H1 (cell line): ENCODE measurements at places on chromosomes 7 and 10. TPM values are rescaled to one million over a fixed set of nuclear protein-coding genes. Genes with fewer than 3 reads are reported as not detected.

DNA sequence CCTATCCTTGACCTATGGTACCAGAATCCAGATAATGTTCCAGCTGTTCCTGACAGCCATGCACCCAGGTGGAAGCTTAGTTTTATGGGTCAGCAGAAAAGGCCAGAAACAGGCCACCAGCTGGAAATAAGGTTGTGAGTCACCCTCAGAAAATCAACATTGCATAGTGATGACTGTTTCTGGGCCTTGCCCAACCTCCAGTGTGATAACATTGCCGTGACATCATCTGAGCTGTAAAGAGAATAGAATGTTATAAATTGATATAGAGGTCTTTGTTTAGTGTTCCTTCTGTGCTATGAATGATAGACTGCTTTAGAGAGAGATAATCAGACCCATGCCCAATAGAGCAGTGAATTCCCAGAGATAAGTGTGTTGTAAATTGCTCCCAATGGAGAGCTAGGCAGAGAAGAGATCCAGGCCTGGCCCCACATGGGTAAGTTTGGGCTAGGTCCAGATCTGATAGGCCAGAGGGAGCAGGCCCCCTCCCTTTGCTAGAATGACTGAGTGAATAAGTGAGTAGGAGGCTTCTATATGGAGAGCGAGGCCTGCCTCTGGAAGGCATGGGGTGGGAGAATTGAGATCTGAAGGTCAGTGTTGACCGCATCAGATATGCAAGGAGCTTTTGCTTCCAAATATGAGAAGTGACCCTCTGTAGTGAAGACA, 14.2 kb upstream of the HPS1 start:
- H3K4me3 ChIP-seq = no peak overlapping the region
- H3K36me3 ChIP-seq = no peaks in the 10 kb centered on the region
- H3K27ac ChIP-seq = no peak overlapping the region
- DNase-seq = no peak

DNA sequence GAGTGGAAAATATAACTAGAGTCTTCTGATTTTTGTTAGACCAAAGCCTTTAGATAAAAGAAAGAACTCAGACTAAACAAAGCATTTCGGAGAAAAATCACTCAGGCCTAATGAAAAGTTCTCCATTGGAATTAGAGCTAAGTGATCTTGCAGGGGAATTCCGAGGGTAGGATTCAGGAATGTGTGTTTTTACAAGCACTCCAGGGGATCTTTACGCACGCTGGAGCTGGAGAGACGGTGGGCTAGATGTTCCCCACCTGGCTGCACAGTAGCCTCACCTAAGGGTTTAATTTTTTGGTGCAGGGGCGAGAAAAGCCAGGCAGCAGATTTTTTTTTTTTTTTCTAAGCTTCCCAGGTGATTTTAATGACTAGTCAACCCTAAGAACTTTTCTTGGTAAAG, 7.9 kb upstream of the PAPSS2 start:
- peaks cover 6% of the 10 kb centered on the region; the same call in 1 of the 2 replicates for H3K4me1 ChIP-seq
- no peaks in the 10 kb centered on the region for H3K36me3 ChIP-seq
- peak overlapping the region; percentile 3; the same call in 1 of the 2 replicates for H3K4me3 ChIP-seq
- no peak for DNase-seq
- no peaks in the 10 kb centered on the region for H3K27me3 ChIP-seq
- peak overlapping the region; percentile 27; the same call in 1 of the 2 replicates for H3K27ac ChIP-seq

- H3K27ac ChIP-seq = no peak overlapping the region
- 0 out of 2 replicates have a peak, but pooled peaks cover 4% of the 10 kb centered on the region for H3K27me3 ChIP-seq
- H3K36me3 ChIP-seq = no peaks in the 10 kb centered on the region
- no peak for DNase-seq
- 0 out of 2 replicates have a peak, but pooled peaks cover 2% of the 10 kb centered on the region for H3K4me1 ChIP-seq
These were observed 62.7 kb downstream of the CUZD1 start for GRCh38 chr10:122782911-122783310.

GRCh38 chr10:119357412-119358151, 150.2 kb downstream of the GRK5 start:
- no peak overlapping the region for H3K27ac ChIP-seq
- no peak for DNase-seq
- H3K4me3 ChIP-seq = no peak overlapping the region
- no peaks in the 10 kb centered on the region for H3K27me3 ChIP-seq
- no peaks in the 10 kb centered on the region for H3K4me1 ChIP-seq

GRCh38 chr7:3028071-3028757, 15.5 kb downstream of the CARD11 start:
- H3K4me3 ChIP-seq = no peak overlapping the region
- H3K36me3 ChIP-seq = no peaks in the 10 kb centered on the region

GRCh38 chr7:92135052-92135889, 994 bp upstream of the CYP51A1 start:
- no peaks in the 10 kb centered on the region for H3K4me1 ChIP-seq
- H3K27me3 ChIP-seq = no peaks in the 10 kb centered on the region
- H3K4me3 ChIP-seq = peak overlapping the region; percentile 74
- no peaks in the 10 kb centered on the region for H3K36me3 ChIP-seq
- H3K27ac ChIP-seq = peak overlapping the region; percentile 94; the same call in 1 of the 2 replicates

- peaks cover 17% of the 10 kb centered on the region for H3K4me1 ChIP-seq
- H3K4me3 ChIP-seq = no peak overlapping the region
These were observed 13.3 kb downstream of the RBM17 start for GRCh38 chr10:6102128-6102527.

GRCh38 chr10:74419958-74420375, 268.9 kb downstream of the ADK start:
- H3K27me3 ChIP-seq = no peaks in the 10 kb centered on the region
- H3K27ac ChIP-seq = no peak overlapping the region
- H3K36me3 ChIP-seq = no peaks in the 10 kb centered on the region
- DNase-seq = no peak

DNA sequence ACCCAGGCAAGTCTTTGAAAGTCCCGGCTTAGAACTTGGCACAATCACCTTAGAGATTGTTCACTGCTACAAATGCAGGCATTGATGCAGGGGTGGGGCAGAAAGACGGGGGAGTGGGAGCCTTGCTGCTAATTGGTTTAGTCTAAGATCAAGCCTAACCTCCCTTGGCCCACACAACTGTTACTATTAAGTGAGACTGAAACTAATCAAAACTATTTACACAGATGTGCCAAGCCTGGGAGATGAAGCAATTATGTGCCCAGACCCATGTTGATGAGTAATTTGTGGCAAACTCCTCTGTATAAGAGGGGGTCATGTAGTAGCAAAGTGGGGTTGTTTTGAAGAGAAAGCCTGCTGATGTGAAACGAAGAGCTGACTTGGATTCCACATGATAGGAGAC, 178.2 kb upstream of the ITGB1 start:
- H3K27me3 ChIP-seq = no peaks in the 10 kb centered on the region
- no peak overlapping the region for H3K4me3 ChIP-seq
- H3K27ac ChIP-seq = no peak overlapping the region

- no peak overlapping the region for H3K27ac ChIP-seq
- no peaks in the 10 kb centered on the region; the same call in 1 of the 2 replicates for H3K27me3 ChIP-seq
- H3K4me1 ChIP-seq = no peaks in the 10 kb centered on the region
- no peak overlapping the region for H3K4me3 ChIP-seq
These were observed 52.6 kb upstream of the FAM180A start for GRCh38 chr7:135801045-135801693.

- H3K4me3 ChIP-seq = no peak overlapping the region
- no peak for DNase-seq
- H3K36me3 ChIP-seq = no peaks in the 10 kb centered on the region
These were observed 535.2 kb downstream of the GRID1 start for GRCh38 chr10:85831422-85831821.

DNA sequence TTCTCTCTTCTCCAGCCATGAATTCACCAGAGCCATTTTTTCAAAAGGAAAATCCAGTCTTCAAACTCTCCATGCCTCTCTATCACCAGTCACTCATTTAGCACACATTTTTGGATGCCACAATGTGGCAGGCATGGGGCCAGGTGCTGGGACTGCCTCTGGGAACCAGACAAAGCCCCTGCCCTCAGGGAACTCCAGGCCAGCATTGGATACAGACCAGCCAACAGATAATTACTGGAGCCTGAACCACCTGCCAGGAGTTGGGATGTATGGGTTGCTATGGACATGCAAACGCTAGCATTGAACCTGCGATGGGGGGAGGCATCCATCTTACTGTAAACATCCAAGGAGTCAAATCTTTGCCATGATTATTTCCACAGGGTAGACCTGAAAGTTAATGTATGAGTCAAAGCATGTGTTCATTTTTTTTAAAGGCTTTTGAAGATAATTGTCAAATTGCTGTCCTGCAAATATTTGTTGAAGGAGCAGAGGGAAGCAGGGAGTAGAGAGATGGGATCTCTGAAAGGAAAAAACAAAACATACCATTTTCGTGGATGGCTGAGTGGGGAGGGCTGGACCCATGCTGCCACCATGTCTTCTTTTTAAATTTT, 43.2 kb downstream of the SRRM3 start:
- H3K36me3 ChIP-seq = no peaks in the 10 kb centered on the region
- DNase-seq = no peak
- H3K27ac ChIP-seq = no peak overlapping the region
- H3K4me1 ChIP-seq = peaks cover 4% of the 10 kb centered on the region; the same call in 1 of the 2 replicates

DNA sequence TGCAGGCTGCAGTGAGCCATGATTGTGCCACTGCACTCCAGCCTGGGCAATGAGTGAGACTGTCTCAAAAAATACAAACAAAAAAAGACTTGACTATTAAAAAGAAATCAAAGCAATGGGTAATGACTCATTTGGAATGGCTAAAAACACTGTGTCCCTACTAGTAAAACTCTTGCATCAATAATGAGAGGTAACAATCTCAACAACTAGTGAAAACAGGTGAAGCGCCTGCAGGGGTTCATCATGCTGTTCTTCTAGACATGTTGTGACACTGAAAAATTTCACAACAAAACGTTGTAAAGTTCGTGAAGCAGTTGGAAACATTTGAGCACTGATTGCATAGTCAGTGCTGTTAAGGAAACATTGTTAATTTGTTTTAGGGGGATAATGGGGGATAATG, 26.9 kb upstream of the SLC29A4 start:
- no peak for DNase-seq
- peaks cover 5% of the 10 kb centered on the region; the same call in 1 of the 2 replicates for H3K4me1 ChIP-seq
- H3K27me3 ChIP-seq = no peaks in the 10 kb centered on the region
- no peak overlapping the region for H3K4me3 ChIP-seq
- no peaks in the 10 kb centered on the region for H3K36me3 ChIP-seq

- H3K27me3 ChIP-seq = no peaks in the 10 kb centered on the region
- H3K36me3 ChIP-seq = no peaks in the 10 kb centered on the region
- no peak overlapping the region for H3K4me3 ChIP-seq
- no peak for DNase-seq
- no peak overlapping the region for H3K27ac ChIP-seq
These were observed 289.7 kb downstream of the PLXDC2 start for GRCh38 chr10:20105931-20106330.

- no peaks in the 10 kb centered on the region for H3K36me3 ChIP-seq
- H3K4me1 ChIP-seq = no peaks in the 10 kb centered on the region
- no peak overlapping the region for H3K27ac ChIP-seq
- DNase-seq = no peak
- no peak overlapping the region for H3K4me3 ChIP-seq
These were observed 296.2 kb upstream of the MGMT start for GRCh38 chr10:129170812-129171211.

GRCh38 chr7:45202625-45203024, 45.0 kb downstream of the RAMP3 start:
- H3K36me3 ChIP-seq = no peaks in the 10 kb centered on the region
- no peak for DNase-seq
- H3K27ac ChIP-seq = no peak overlapping the region
- H3K4me3 ChIP-seq = no peak overlapping the region
- H3K27me3 ChIP-seq = no peaks in the 10 kb centered on the region
- no peaks in the 10 kb centered on the region for H3K4me1 ChIP-seq

DNA sequence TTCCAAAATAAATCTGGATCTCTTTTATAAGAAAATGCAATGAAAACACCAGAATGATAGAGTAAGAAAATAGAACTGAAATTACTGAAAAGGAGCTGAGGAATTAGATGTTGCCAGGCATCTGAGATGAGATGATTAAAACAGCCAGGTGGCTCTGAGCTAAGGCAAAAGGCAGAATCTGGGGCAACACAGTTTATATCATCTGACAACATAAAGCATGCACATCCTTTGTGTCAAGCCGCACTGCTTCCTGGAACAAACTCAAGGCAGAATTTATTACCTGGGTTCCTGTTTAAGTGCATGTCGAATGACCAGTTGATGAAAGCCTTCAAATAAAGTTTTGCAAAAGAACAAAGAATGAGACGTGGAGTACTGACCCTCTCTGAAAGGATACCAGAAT, 247.0 kb downstream of the SNX10 start:
- H3K27me3 ChIP-seq = peaks cover 1% of the 10 kb centered on the region
- no peaks in the 10 kb centered on the region for H3K36me3 ChIP-seq
- no peak for DNase-seq
- H3K27ac ChIP-seq = no peak overlapping the region

DNA sequence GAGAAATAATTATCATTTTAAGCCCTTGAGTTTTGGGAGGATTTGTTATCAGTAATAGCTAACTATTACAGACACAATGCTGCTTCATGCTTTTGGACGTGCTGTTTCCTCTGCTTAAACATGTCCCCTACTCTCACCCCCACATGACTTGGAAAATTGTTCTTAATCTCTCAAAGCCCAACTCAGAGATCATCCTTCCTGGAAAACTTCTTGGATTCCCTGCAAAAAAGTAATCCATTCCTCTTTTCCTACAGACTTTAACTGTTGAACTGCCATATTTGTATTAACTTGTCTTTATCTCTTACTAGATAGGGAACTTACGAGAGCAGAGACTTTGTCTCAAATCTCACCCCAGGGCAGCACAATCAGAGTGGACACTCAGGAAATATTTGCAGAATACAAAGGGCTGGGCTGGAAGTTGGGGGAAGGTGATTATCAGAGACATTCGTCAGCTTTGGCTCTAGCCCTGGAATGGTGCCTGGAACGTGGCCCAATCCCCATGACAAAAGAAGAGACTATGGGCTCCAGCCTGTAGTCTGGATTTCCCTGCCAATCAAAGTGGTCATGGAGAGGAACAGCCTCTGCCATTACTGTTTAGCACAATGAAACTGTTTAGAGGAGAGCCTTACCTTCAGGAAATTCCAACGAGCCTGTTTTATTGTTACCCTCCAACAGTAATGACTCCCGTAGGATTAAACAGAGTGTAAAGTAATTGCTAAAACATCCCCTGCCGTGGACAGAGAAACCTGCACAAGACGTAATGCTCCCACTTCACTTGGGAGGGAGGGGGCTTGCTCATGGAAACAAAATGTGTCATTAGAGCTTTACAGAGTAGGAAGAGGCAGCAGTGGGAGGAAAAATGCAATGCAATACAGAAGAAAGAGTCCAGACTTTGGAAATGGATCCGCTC, 140.4 kb upstream of the AUTS2 start:
- no peak overlapping the region for H3K4me3 ChIP-seq
- no peaks in the 10 kb centered on the region for H3K36me3 ChIP-seq

GRCh38 chr7:20218279-20218678, 1.1 kb upstream of the MACC1 start:
- no peak overlapping the region for H3K27ac ChIP-seq
- no peaks in the 10 kb centered on the region for H3K27me3 ChIP-seq
- no peaks in the 10 kb centered on the region for H3K36me3 ChIP-seq
- no peak for DNase-seq
- H3K4me3 ChIP-seq = no peak overlapping the region

- no peak overlapping the region for H3K4me3 ChIP-seq
- H3K36me3 ChIP-seq = no peaks in the 10 kb centered on the region; the same call in 1 of the 2 replicates
- H3K4me1 ChIP-seq = no peaks in the 10 kb centered on the region
- no peak for DNase-seq
- no peaks in the 10 kb centered on the region for H3K27me3 ChIP-seq
- H3K27ac ChIP-seq = no peak overlapping the region
These were observed 39.1 kb downstream of the LRRC20 start for GRCh38 chr10:70343312-70343711.

The KNDC1 gene
- total RNA-seq = 16.7 and 19.3 TPM in 2 replicates

The POU6F2 gene
- total RNA-seq = 1.6 and 2.0 TPM in 2 replicates

The PPP1R17 gene
- total RNA-seq = 2.5 and 3.8 TPM in 2 replicates

The MMD2 gene
- total RNA-seq = not detected in 2 replicates

The LRRC17 gene
- 3.0 and 3.3 TPM in 2 replicates for total RNA-seq

The MMS19 gene
- total RNA-seq = 128 and 130 TPM in 2 replicates

The NMT2 gene
- 15.4 and 16.6 TPM in 2 replicates for total RNA-seq

The GOLGA7B gene
- total RNA-seq = 0.04 TPM in 1 of 2 replicates, not detected in the other

The ANKRD2 gene
- total RNA-seq = not detected in 2 replicates

The GNAT3 gene
- not detected in 2 replicates for total RNA-seq

The TSPAN13 gene
- total RNA-seq = 28.1 and 29.9 TPM in 2 replicates

The DNAJC30 gene
- total RNA-seq = 6.0 and 6.1 TPM in 2 replicates

The CFAP70 gene
- 0.27 and 0.30 TPM in 2 replicates for total RNA-seq
